ENCODE measurements at places on chromosomes 4 and X.

GRCh38 chr4:57550198-57550597 is 440.0 kb upstream of the IGFBP7 start:
- no peak for DNase-seq

DNA sequence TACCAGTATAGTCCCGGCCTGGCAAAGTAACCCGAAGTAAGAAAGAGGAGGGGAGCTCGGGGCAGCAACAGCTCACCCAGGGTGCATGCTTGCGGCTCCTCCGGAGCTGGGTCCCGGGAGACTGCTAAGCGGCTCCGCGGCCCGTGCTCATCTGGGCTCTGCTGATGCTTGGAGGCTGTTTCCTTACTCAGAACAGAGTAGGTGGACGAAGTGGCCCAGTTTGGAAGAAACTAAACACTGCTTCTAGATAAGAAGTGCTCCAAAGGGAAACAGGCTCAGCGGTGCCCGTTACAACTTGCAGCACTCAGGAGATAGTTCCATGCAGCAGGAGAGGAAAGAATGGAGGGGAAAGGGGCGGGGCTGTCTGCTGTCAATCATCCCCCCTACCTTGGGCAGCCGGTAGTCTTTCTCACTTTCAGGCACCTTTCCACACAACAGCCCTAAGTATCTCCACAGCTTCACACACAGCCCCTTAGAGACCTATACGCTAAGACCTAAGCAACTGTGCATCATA is at the start of gene COL4A6:
Gene COL4A6, minus strand, starts transcription at position 313 of the 514 bp plus-strand sequence. Its CDS starts 226 bp downstream, at position 87.
- peak; percentile 54 for DNase-seq

DNA sequence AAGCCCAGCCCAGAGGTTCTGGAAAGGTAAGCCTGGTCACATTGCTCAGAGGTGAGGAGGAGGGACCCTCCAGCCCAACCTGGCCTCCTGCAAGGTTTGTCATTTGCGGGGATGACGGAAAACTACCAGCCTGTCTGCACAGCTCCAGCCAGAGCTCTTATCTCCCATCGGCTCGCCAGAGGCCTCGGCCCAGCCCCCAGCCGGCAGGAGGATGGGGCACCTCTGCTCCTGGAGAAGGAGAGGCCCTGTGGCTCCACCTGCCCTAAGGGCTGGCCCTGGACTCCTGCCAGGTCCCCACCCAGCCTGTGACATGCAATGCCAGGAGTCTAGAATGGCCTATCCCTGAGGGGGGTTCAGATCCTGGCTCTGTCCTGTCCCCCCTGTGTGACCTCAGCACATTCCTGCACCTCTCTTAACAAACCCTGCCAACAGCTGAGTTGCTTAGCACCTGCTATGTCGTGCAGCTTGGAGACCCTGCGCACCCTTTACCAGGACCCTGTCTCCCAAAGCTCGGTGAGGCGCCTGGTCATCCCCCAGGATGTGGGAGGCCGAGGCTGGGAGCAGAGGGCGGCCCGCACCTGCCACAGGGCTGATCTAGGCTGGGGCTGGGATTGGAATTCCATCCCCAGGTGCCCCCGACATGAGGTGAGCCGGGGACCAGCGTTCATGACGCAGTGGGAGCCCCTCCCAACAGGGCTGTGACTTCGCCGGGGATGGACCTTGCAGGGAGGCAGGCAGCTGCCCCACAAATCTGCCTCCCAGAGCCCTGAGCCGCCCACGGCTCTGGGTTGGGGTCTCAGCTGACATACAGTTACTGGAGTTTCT is 14.4 kb downstream of the ADRA2C start:
- DNase-seq: peak; percentile 21

- DNase-seq: peak; percentile 45
Measured at GRCh38 chr4:54999003-54999402, 126.4 kb downstream of the KDR start.

GRCh38 chrX:96576368-96576767 is 108.3 kb upstream of the DIAPH2 start:
- DNase-seq: no peak

DNA sequence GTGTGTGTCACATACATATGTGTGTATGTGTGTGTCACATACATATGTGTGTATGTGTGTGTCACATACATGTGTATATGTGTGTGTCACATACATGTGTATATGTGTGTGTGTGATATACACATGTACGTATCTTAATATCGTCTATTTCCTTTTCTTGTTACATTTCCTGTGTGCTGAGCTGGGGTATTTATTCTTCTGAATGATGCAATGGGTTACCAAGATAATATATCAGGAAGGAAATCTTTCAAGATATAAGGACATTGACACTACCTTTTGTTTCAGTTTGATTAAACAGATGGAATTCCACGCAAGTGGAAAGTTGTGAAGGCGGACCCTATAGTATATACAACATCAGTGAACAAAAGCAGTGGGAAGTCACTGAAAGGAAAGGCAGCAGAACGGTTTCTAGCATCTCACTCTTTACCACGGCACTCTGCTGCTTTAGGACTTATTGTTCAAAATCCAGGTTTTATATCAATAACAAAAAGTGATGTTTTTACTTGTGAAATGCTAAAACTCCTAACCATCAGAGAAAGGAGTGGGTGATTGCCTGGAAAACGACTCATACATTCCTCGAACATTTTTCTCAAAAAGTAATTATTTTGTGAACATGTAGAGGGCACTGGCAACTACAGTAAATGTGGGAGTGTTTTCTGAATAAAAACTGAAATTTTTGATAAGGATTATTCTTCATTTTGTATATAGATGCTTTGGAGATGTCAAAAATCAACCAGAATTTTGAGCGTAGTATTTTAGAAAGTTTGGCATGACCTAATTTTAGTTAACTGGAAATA is 43.1 kb upstream of the IL21 start:
- no peak for DNase-seq

Measured in DMS53 (cell line).